ENCODE measurements at places on chromosomes 2 and 18.

DNA sequence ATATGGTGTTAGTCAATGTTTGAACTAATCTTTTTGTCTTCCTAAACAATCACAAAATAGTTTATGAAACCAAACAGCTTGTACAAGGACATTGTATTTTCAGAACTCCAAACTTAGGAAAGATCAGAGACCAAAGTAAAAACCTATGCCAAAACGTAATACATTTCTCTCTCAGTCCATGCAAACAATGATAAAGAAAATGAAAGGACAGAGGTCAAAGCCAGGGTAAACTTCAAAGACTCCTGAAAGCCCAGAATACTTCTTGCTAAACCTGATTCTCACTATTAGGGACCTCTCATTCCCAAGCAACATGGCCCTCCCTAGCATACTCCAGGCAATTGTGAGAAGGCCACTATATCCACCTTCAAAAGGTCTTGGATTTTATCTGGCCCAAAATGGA, 105.1 kb upstream of the GALNT5 start:
- no peak for DNase-seq

DNA sequence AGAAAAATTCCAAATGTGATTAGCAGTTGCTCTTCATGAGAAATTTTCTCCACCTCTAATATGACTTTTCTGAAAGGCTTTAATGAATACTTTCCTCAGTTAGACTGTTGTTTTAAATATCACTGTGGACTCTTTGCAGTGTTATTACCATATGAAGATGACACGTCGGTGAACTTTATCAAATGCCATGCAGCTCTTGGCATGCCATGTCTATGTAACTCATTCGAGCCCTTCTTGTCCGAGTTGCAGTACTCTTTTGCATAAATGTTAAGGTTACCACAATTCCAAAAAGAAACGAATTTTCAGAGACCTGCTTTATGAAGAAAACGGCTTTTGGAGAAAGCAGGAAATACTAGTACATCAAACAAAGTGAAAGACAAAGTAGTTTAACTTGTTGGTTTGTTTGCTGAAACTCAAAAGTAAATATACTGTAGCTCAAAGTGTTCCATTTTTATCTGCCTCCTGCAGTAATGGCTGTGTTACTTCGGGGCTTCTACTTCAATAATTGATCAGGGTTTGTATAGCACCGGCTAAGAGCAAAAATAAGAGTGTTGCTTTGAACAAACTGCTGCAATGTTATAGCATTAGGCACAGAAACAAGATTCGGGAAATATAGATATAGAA, 204.1 kb downstream of the ARHGAP15 start:
- no peak for DNase-seq

DNA sequence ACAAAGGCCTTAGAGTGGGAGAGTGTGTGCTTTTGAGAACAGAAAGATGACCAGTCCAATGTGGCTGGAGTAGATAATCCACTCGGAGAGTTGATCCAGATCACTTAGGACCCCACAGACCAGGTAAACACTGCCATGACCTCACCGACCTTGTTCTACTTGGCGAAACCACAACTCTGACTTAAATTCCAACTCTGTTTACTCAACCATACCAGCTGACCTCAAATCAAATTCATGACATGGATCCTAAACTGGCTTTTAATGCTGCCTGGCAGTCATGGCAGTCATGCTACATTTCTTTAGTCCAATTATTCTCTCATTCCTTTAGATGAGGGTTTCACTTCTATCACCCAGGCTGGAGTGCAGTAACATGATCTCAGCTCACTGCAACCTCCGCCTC, 347.1 kb upstream of the FAM98A start:
- DNase-seq = no peak

- no peak for DNase-seq
These were observed 194.7 kb upstream of the HS6ST1 start for GRCh38 chr2:128513116-128513960.

- DNase-seq = no peak
These were observed 48.2 kb upstream of the HS6ST1 start for GRCh38 chr2:128366713-128367511.
